ENCODE measurements at places on chromosomes 1 and 21.
A peak's percentile ranks its signal among the peaks of the same experiment; 100 is the strongest.

DNA sequence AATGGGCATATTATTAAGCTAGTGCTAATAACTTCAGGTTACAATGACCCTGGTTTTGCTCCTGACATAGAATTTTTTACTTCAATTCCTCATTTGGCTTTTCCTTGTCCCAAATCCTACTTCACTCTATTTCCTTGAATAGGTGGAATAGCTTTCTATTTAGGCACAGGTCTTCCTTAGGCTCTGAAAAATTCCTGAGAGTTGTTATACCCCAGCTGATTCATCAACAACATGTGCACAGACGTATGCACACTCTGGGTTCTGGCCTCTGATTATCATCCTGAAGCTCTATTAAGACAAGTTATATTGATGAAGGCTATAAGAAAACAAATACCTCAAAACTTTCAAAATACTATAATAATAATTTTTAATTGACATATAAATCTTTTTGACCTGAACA is 172.4 kb downstream of the NTMT2 start:
- DNase-seq, result no peak

- DNase-seq, result no peak
These were observed 12.3 kb downstream of the SLC19A1 start for GRCh38 chr21:45529785-45530422.

DNA sequence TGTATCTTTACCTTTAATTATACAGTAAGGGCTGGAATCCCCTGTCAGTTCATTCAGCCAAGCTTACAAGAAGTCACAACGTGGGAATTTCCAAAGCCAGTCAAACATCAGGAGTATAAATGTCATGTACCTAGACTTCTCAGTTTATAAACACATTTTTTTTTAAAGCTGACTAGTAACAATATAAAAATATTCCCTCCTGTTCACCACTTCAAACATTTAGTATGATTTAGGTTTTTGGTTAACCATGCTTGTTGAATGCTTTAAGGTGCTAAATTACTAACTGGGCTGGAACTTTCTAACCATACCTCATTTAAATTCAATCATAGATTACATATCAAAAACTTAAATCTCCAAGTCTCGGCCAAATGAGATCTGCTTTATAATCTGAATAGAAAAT is 44.0 kb downstream of the JAK1 start:
- no peak for DNase-seq

DNA sequence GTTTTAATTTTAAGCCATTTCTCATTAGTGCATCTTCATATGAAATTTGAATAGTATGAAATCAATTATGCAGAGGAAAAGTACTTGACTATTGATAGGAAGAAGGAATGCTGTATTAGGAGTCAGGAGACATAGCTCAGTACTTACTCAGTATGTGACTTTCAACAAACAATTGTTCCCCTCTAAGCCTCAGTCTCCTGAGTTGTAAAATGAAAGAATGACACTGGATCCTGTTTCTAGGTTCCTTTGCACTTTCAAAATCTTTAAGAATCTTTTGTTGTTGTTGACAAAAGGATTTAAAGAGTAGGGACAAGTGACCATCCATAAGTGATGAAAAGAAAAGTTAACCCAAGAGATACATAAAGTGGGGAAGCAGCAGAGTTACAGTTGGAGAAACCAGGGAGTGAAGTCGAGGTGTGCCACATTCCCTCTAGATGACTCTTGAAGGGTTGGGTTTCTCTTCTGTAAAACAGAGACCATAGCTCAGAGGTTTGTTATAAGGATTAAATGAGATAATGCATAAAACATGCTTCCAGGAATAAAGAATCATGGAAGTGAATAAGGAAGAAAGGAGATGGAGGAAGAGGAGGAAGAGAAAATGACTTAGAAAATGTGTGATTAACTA is 105.7 kb upstream of the KCNJ15 start:
- no peak for DNase-seq

DNA sequence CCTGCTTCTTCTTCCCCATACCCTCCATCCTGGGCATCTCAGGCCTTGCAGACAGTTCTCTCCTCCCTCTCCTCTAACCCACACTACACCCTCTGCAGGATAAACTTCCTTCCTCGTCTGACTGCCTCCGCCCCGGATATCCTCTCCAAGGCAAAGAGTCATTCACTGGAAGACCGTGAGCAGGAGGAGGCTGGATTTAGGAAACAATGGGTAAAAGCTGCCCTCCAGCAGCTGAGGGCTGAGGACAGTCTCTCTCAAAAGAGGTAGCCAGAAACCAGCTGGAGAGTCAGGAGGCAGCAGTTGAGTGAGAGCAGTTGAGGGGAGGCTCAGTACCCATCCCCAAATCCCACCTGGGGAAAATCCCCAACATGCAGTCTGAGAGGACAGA is 1.4 kb downstream of the CSRP1 start:
- peak; percentile 60 for DNase-seq

DNA sequence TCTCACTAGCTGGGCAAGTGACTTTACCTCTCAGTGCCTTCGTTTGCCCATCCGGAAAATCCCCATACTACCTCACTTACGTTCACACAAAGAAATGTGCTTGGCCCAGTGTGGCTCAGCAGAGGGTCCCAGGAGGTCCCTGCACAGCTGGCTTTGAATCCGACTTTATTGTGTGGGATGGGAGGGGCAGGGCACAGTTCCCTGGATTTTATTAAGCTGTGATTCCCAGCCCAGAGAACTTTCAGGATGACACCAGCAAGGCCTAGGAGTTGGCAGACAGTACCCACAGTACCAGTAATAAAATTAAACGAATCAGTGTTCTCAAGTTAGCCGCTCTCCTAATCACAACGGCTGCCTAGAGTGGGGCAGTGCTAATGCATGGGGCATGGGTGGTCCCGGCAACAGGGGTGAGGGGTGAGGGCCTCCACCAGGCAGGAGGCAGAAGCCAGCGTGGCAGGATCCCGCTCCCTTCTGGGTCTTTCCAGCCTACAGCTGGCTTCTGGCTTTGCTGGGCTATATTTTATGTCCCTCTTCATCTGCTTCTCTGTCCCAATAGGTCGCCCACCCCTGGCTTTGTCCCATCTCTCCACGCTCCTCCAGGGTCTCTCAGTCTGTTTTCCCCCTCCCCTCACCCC is 74.9 kb downstream of the VWA5B1 start:
- no peak for DNase-seq

- DNase-seq, result no peak
These were observed at the start of gene PADI3 for GRCh38 chr1:17248781-17249180. TSS of gene PADI3 (plus strand) at chr1:17249098. CDS start at chr1:17249138, 40 bp downstream.

DNA sequence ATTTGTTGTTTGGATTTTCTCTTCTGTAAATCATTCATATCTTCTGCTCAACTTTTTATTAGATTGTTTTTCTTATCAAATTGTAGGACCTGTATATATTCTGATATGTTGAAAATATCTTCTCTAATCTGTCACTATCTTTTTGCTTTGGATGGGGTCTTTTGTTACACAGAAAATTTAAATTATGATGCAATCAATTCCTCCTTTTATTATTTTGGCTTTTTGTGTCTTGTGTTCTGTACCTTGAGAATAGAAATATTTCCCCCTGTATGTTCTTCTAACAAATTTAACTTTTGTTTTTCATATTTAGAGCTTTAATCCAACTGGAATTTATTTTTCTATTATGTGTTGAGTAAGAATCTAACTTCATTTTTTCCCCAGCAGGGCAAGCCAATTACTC is 3.2 kb upstream of the AVPR1B start:
- DNase-seq, result no peak

DNA sequence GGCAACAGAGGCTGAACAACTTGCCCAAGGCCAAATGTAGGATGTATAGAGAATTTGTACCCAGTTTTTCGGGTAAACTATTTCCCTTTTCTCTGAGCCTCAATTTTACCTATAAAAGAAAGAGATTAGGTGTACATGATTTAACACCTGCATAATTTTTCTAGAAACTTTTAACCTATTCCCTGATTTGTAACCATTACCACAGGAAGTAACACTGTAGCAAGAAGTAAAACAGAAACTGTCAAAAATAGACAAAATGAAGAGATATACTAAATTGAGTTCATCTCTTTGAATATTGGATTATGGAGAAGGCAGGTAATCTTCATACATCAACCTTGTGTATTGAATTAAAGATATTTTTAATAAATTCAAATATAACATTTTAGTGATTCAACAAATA is 136.2 kb downstream of the ZC3H11B start:
- no peak for DNase-seq

DNA sequence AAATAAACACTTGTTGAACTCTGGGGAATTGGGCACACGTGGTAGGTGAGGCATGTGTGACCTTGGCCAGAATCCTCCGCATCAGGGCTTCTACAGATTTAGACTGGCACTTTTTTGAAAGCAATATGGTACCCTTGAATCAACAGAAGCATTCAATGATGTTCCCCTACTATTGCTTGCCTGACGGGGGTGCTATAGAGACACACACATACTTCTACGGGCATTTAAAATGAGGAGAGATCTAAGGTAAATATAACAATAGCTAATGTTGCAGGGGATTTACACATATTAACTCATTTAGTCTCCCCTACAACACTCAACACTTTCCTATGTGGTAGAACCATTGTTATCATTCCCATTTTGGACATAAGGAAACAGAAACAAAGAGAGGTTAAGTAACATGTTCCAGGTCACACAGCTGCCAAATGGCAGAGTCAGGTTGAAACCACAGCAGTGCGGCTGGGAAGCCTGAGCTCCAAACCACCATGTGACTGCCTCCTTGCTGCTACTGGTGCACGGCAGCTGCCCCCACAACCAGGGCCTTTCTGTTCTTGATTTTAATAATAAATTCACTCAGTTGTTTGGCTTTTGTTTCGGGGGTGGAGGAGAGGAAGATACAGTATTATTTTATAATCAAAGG is 147.4 kb downstream of the ZNF281 start:
- DNase-seq, result no peak

GRCh38 chr1:7048395-7048794 is 263.1 kb downstream of the CAMTA1 start:
- DNase-seq, result no peak

- no peak for DNase-seq
These were observed 81.0 kb downstream of the UBR4 start for GRCh38 chr1:19128968-19129514.

GRCh38 chr1:14912839-14913481 is 240.6 kb upstream of the TMEM51 start:
- no peak for DNase-seq

DNA sequence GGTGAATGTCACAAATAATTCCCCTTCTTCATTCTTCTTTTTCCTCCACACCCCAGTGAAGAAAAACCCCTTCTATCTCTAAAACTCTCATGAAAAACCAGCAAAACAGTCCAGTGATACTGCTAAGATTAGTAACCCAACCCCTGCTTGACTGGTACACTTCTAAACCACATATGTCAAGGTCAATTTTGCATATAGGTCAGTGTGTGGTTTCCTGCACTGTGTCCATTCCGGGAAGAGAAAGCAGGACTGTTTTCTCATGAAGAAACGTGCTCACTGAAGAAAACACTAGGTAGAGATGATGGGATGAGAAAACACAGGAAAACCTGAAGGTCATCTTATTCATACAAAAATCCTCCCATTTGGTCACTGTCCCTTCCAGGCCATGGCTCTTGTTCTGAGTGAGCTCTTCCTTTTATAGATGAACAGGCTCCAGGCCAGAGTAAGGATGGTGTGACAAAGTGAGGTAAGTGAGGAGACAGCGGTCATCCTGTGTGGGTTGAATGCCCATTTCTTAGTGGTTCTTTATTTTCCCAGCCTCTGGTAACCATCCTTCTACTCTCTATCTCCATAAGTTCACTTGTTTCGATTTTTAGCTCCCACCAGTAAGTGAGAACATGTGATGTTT is 122.7 kb downstream of the FASLG start:
- no peak for DNase-seq

DNA sequence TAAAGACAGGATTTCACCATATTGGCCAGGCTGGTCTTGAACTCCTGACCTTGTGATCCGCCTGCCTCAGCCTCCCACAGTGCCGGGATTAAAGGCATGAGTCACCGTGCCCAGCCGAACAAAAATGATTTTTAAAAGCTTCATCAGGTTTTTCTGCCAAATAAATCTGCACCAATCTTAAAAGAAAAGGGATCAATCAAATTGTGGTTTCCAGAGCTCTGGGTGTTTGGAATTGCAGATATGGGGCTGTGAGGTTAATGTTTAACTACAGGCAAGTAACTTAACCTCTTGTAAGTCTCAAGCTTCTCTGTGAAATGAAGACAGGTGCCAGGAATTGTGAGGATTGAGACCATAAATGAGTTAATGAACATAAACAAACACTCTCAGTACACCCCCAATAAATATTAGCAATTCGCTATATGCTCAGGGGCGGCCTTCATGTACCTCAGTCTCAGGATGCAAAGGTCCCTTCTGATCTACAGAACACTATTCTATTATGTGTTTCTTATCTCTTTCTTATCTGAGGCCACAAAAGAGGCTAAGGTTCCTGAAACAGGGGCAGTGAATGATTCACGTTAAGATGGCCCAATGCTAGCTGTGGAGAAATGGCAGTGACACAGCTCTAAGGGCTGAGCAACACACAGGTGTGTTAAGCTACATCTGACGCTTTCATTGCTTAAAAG is 7.1 kb upstream of the GNPAT start:
- no peak for DNase-seq

DNA sequence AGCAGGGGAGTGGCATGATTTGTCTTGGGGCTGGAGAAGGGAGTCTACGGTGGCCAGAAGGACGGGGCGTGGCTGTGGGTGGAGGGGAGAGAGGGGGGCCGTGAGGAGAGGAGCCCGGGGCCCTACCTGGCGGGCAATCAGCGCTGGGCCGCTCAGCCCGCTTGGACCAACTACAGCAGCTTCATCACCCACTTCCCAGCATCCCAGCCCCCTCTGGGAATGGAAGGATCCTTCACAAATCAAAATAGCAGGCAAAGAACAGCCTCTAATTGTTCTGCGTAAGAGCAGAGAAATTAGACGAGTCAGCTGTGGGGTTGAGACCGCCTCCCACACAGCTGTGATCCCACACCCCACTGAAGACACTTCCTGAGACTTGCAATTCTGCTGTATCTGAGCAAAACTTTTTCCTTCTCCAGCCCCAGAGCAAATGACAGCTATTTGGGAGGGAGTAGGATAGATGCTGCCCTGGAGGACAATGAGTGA is 43.5 kb downstream of the OPRD1 start:
- no peak for DNase-seq

DNA sequence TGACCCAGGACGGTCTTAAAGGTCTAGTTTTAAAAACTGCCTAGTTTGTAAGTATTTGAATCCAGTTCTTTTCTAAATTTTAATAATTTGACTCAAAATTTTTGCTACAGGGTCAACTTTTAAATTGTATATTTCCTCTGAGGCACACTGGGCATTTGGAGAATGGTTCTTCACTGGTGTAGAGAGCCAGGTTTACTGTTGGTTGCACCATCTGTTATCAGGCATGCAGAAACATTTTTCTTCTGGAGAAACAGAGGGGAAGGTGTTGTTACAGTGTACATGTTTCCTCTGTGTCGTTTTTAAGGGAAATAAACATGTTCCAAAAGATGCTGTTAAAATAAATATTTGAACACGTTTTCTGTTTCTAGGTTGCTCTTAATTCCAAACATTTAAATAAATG is 39.0 kb upstream of the RWDD3 start:
- DNase-seq, result no peak

Measured in adipocyte (in vitro differentiated cells).